Liver (tissue), 10 donors: ENCODE measurements at places on chromosomes 6 and 20. TPM values are rescaled to one million over a fixed set of nuclear protein-coding genes. Genes with fewer than 3 reads are reported as not detected.

GLP1R gene
- not detected for polyA plus RNA-seq

ADGRF5 gene
- 7.5 TPM for polyA plus RNA-seq

DNA sequence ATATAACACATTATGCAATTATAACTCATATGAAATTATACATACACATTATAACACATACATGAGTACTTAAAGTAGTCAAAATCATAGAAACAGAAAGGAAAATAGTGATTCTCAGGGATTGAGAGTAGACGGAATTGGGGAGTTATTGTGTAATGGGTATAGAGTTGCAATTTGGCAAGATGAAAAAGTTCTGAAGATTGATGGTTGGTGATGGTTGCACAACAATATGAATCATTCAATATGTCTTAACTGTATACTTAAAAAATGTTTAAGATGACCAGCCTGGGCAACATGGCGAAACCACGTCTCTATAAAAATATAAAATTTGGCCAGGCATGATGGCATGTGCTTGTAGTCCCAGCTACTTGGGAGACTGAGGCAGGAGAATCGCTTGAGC, 372.7 kb downstream of the CDKAL1 start:
- H3K4me3 ChIP-seq = no peak overlapping the region
- no peak overlapping the region for H3K27ac ChIP-seq
- no peaks in the 10 kb centered on the region for H3K27me3 ChIP-seq
- DNase-seq = no peak
- H3K4me1 ChIP-seq = no peaks in the 10 kb centered on the region
- H3K36me3 ChIP-seq = no peaks in the 10 kb centered on the region

DNA sequence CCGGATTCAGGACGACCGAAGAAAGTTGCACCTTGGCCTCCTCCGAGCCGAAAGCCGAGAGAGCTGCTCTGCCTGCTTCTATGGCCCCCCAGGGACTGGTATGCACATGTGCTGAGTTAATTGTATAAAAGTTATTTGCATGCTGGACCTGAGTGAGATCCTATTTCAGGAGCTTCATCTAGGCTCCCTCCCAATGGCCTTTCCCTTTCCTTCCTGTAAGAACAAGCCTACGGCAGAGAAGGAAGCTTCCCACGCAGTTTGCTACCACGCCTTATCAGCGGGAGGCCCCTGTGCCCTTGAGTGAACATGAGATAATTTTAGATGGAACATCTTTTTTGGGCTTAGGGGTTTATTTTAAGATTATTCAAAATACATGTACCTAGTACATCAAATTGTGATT, 65.9 kb downstream of the RIN2 start:
- DNase-seq = no peak
- H3K36me3 ChIP-seq = no peaks in the 10 kb centered on the region
- no peaks in the 10 kb centered on the region for H3K4me1 ChIP-seq
- no peaks in the 10 kb centered on the region for H3K27me3 ChIP-seq
- H3K27ac ChIP-seq = no peak overlapping the region
- no peak overlapping the region for H3K4me3 ChIP-seq

- H3K27me3 ChIP-seq = no peaks in the 10 kb centered on the region
- H3K36me3 ChIP-seq = no peaks in the 10 kb centered on the region
- no peak for DNase-seq
- no peaks in the 10 kb centered on the region for H3K4me1 ChIP-seq
Observed at GRCh38 chr6:108699290-108700041, 138.7 kb downstream of the FOXO3 start.

- H3K27me3 ChIP-seq = no peaks in the 10 kb centered on the region
- H3K27ac ChIP-seq = no peak overlapping the region
Observed at GRCh38 chr20:24678351-24679106, 209.1 kb downstream of the SYNDIG1 start.

DNA sequence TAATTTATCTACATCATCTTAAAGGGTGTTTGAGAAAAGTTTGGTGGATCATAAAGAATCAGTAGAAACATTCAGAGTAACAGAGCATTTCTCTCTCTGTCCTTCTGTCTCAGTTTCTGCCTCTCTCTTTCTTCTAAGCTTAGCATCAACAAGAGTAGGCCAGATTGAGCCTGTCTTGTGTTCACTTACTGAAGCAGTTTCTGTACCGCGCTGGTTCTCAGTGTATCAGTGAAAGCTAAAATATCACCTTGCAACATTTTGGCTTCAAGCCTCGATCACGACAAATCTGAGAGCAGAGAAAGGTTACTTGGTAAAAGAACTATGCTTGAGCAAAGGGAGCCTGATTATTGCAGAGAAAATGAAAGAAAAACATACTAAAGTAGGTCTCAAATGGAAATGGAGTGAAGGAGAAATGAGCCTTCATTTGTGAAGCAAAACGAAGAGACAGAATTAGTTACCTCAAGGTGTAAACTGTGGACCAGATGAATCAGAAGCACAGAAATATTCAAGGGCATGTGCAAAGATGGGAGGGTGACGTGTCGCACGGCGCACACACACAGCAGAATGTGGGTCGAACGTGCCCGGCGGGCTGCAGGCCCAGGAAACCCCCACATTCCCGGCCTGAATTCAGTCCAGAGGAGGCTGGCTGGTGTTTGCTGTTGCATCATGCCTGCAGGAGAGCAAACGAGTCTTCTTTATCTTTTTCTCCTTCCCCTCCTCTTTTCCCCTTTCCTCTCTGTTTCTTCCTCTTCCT, 509.3 kb downstream of the QKI start:
- no peaks in the 10 kb centered on the region for H3K36me3 ChIP-seq
- no peaks in the 10 kb centered on the region for H3K4me1 ChIP-seq
- no peak for DNase-seq
- no peak overlapping the region for H3K4me3 ChIP-seq
- no peaks in the 10 kb centered on the region for H3K27me3 ChIP-seq
